Skin of body (tissue), 3 donors: ENCODE measurements at places on chromosomes 4 and X. TPM values are rescaled to one million over a fixed set of nuclear protein-coding genes. Genes with fewer than 3 reads are reported as not detected.

Gene FGF5
- total RNA-seq, result 0.10 TPM

DNA sequence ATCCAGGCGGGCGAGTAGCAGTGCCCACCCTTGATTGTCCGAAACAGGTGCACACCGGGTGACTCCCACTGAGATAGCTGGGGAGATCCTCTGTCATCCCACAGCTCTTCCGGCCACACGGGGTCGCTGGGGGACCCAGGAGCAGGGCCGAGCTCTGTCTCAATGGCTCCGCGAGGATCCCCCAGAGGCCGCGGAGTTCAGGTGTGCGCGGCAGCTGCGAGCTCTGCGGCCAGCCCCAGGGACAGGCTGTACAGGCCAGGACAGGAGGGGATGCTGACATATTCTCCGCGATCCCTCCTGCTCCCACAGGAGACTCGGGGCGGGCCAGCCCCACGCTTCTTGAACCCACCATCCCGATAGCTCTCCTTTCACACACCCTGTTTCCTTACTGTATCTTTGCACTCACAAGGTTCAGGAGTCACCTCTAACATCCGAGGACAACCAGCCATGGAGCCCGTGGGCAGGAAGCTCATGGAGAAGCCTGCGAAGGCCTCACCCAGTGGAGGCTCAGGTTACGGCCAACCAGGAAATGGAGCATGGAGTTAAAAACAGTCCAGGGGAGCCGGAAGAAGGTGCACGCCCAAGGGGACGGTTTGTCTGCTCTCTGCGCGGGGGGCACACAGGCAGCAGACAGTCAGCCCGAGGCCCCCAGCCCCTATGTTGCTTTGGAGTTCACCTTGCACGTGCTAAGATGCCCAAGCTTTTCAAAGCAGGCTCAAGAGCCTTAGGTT is 77.9 kb upstream of the AMELX start:
- no peak for DNase-seq

DNA sequence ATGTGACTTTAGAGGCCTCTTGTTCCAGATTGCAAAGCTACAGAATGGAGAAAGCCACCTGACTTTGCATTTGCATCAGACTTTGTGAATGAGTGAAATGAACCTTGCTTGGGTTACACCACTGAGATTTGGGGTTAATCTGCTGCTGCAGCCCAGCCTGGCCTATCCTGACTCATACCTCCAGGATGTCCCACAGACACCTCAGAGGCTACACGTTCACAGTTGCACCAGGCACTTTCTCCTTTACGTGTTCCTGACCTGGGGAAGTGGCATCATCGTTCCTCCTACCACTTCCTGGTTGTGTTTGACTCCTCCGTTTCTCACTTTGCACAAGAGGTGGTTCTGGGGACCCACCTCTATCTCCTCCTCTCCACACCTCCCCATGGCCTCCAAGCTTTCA is 9.2 kb upstream of the SORCS2 start:
- no peak for DNase-seq

Gene POLN
- 4.2 TPM for total RNA-seq

DNA sequence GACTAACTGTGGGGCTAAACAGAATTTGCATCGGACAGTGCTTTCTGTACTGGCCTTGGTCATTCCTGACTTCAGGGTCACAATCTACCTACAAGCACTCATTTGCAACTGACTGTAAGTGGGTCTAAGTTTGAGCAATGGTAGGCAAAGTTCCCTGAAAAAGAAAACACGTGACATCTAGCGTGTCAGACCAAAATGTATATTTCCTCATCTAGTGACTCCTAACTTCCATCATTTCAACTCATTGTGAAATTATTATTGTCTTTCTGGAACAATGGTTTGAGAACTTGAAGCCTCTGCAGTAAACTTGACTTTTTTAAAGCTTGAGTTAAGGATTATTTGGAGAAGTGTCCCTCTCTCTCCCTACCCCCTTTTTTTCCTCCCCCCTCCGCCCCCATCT is 113.6 kb downstream of the MID1 start:
- no peak for DNase-seq

DNA sequence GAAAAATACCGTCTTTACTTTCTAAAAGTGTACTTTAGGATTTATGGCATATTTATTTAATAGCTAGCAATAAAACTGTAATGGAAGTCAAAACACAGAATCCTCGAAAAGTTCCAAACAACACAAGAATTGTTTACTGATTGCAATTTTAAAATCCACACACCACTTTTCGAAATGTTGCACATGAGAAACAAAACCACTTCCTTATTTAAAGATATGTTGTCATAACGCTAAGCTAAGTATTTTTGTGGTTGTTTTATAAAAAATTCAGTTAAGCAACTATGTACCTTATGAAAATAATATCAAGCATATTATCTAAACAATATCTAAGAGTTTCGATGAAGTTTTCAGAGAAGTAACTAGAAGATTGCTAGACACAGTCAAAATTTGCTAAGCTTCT is 344 bp downstream of the TMPRSS11D start:
- no peak for DNase-seq

Gene GNPDA2
- total RNA-seq, result 20.7 TPM

Gene IDUA
- total RNA-seq, result 6.9 TPM
